Activated CD4-positive, alpha-beta memory T cell treated with anti-CD3 and anti-CD28 coated beads for 36 hours (primary cell): ENCODE measurements at places on chromosomes 6 and 20.
A peak's percentile ranks its signal among the peaks of the same experiment; 100 is the strongest.

DNA sequence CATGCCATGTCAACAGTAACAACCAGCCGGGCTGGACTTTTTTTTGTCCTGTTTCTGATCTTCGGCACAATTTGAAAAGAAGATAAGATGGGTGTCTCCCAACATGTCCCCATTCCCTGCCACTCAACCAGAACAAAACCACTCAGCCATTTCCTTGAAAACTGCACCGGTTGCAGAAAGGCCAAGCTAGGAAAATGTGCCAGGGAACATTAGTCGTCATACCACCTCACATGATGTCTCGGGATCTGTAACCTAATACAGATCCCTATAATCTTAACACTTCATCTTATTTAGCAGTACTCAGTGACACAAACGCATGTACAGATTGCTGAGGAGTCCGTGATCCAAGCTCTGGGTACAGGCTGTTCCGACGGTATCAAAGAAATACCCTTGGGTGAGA, 46.5 kb downstream of the ALDH8A1 start:
- no peak for DNase-seq

DNA sequence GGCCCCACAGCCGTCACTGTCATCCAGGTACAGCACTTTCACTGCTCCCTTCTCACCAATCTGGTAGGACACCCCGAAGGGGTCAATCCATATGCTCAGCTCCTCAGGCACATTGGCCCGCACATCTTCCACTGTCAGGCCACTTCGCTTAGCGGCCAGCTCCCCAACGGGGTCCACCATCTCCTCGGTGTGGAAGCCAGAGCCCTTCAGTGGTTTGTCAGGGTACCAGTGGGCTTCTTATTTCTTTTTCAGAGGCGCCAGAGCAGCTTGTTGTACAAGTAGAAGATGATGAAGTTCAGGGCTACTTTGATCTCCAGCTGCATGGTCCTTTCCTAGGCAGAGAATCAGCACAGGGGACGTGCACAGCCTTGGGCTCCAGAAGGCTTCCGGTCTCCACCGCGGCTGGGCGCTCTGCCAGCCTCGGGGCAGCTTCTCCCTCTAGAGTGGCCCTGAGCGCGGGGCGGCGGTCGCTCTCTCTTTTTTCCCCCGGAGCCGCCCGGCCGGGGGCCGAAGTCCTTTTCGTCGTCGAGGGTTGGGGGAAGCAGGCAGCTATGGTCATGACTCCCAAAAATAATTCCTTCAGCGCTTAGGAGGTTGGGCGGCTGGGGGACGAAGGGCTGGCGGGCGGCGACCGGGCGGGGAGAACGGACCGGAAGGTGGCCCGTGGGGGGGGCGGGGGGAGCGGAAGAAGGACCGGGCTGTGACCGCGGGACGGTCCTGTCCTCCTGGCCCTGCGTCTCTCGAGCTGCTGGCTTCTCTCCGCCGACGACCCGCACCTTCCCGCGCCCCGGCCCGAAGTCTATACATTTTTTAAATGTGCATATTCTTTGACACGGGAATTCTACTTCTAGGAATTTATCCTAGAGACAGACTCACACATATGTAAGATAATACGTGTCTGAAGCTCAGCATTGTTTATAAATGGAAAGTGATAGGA, 6.5 kb upstream of the ZSCAN9 start:
- peak; percentile 53 for DNase-seq

DNA sequence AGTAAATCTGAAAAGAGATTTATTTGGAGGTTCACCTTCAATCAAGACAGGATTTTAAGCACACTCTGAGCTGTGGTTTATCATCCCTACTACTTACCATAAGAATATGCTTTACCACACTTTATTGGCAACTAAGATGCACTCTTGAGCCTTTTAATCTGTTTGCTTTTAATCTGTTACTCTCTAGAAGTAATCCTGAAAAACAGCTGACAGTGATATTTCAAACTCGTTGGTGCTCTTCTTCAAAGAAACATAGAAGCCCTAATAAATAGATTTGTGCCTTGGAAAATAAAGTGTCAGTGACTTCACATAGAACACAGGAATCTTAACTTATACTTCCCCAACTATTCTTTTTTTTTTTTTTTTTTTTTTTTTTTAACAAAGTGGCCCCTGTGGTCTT, 102.9 kb downstream of the HIVEP1 start:
- DNase-seq, result no peak

- DNase-seq, result no peak
Observed at GRCh38 chr6:154402081-154402780, 45.6 kb upstream of the IPCEF1 start.

- DNase-seq, result peak; percentile 4
Observed at GRCh38 chr6:170212956-170213636, 77.8 kb downstream of the DLL1 start.

GRCh38 chr6:119594907-119595306, 245.3 kb upstream of the MAN1A1 start:
- DNase-seq, result no peak

DNA sequence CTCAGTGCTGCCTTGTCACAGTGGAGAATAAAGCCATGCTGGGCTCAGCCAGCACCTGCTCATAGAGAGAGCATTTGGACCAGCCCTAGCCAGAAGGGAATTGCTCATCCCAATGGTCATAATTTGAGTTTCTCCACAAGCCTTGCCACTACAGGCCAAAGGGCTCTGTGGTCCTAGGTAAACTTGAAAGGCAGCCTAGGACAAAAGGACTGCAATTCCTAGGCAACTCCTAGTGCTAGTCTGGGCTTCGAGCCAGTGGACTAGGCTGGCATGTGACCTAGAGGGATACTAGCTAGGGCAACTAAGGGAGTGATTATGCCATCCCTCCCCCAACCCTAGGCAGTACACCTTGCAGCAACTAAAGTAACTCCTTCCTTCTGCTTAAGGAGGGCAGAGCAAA, 516.2 kb downstream of the BCKDHB start:
- DNase-seq, result no peak

DNA sequence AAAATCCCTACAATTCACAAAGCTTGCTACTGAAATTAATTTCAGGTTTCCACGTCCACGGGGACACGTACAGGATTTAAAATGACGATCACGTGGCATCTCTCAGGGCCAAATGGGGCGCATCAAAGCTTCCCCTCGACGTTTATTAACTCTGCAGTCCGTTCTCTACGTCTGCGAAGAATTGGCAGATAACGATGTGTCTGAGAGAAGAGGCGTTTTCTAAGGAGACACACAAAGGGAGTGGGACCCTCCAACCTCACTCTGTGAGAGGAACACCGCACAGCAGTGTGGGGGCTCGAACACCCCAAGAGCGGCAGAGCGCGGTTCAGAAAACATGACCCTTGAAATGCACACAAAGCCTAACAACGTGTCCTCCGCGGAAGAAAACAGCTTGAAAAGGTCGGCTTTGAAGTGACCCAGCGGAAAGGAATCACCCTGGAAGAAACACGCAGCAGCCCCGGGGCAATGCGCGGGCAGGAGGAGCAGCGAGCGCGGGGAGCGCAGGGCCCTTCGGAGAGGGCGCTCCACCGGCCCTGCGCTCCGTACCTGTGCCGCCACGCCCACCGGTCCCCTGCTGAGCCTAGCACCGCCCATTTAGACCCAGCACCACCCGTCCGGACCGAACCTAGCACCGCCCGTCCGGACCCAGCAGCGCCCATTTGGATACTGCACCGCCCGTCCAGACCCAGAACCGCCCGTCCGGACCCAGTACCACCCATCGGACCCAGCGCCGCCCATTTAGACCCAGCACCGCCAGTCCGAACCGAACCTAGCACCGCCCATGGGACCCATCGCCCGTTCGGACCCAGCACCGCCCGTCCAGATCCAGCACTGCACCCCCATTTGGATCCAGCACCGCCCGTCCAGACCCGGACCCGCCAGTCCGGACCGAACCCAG, 1.1 kb upstream of the AFDN start:
- peak; percentile 39 for DNase-seq

GRCh38 chr6:36571122-36572043, 22.8 kb upstream of the SRSF3 start:
- no peak for DNase-seq

GRCh38 chr6:167560673-167561569, 236.0 kb downstream of the TTLL2 start:
- no peak for DNase-seq

- DNase-seq, result no peak
Observed at GRCh38 chr6:130043344-130043743, 25.0 kb downstream of the L3MBTL3 start.

GRCh38 chr6:160678230-160678629, 14.2 kb upstream of the LPA start:
- no peak for DNase-seq

DNA sequence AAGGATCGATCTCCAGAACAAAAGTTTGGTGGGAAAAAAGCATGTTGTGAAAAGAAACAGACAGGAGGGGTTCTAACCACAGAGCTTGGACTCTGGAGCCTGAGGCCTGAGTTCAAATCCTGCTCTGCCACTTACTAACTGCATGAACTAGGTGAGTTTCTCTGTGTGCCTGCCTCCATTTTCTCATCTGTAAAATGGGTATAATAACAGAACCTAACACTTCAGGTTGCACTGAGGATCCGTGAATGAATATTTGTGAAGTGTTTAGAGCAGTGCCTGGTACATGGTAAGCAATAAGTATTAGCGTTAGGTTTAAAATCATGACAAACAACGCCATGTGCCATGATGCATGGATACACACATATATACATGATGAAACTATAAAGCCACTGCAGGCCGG, 36.6 kb downstream of the TTLL9 start:
- DNase-seq, result no peak

DNA sequence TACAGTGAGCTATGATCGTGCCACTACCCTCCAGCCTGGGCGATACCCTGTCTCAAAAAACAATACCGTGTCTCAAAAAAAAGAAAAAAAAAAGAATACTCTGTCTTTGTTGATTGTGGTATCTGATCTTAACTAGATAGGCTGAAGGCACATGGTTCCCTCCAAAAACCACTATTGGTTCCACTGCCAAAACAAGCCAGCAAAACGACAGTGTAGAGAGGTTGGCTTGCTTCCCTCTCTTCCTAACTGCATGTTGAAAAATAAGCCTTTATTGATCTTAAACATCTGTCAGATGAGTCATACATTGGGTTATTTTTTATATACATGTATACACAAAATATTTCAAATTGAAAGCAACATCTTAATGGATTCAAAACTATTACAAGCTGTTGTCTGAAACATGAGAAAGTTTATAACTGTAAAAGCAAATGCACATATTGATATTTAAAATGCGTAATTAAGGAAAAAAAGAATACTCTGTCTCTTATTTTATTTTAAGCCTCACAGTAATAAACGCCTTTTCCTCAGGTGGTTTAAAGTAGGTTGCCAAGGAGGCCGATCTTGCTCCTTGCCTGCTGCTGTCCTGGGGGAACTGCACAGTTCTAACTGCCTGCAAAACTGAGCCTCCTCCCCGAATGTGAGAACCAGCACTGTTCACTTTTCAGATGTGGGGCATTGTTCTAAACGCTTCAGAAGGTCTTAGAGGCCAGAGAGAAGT, 7.0 kb upstream of the NINL start:
- DNase-seq, result no peak

DNA sequence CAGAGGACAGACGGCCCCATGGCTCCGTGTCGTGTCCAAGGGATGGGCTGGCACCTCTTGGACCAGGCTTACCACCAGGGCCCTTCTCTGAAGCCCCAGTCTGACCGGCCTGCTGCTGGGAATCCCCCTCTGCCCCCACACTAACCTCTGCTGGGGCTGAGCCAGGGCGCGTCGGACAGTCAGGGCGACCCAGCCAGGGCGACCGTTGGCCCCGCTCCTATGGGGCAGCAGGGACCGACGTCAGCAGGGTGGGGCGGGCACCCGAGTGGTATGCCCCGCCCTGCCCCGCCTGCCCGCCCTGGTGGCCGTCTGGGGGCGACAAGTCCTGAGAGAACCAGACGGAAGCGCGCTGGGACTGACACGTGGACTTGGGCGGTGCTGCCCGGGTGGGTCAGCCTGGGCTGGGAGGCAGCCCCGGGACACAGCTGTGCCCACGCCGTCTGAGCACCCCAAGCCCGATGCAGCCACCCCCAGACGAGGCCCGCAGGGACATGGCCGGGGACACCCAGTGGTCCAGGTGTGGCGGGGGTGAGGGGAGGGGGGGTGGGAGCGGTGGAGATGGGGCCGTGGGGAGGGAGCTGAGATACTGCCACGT, at the start of gene SLC17A9:
Gene SLC17A9, plus strand, starts transcription at position 337 of the 595 bp plus-strand sequence. Its CDS starts 122 bp downstream, at position 459.
- peak; percentile 61 for DNase-seq

GRCh38 chr20:11311659-11312224, 606.0 kb upstream of the BTBD3 start:
- DNase-seq, result no peak

DNA sequence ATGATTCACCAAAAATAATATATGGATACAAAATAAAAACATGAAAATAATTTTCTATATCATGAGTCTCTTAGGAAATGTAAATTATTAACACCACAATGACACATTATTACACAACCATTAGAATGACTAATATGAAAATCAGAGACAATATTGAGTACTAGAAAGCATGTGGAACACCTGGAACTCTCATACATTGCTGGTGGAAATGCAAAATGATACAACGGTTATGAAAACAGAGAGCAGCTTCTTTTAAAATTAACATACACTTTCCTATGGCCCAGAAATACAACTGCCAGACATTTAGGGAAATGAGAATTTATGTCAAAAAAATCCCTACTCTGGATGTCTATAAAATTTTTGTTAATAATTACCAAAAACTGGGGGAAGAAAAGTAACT, 853.3 kb upstream of the MAN1A1 start:
- DNase-seq, result no peak

- DNase-seq, result peak; percentile 72
Observed at GRCh38 chr20:45823949-45824835, 2.9 kb downstream of the TNNC2 start.

- no peak for DNase-seq
Observed at GRCh38 chr6:12381587-12381986, 91.4 kb downstream of the EDN1 start.

GRCh38 chr6:13046084-13046483, 282.3 kb downstream of the TBC1D7 start:
- DNase-seq, result no peak

- no peak for DNase-seq
Observed at GRCh38 chr6:21747441-21747840, 153.9 kb downstream of the SOX4 start.

DNA sequence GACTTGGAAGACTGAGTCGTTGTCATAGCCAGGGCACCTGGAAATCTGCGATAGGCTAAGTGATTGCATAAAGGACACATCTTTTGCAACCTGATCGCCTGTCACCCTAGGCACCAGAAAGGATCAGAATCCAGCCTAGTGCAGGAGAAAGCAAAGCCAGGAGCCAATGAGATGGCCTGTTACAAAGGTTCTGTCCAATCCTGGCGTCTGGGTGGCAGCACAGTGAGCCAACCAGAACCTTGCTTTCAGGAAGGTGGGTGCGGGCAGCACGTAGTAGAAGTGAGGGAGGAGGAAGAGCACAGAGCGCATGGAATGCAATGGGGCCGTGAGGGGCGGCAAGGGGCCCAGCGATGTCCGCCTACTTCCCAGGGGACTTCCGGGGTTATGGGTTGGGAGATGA, 120.4 kb upstream of the GGTLC1 start:
- peak; percentile 41 for DNase-seq

DNA sequence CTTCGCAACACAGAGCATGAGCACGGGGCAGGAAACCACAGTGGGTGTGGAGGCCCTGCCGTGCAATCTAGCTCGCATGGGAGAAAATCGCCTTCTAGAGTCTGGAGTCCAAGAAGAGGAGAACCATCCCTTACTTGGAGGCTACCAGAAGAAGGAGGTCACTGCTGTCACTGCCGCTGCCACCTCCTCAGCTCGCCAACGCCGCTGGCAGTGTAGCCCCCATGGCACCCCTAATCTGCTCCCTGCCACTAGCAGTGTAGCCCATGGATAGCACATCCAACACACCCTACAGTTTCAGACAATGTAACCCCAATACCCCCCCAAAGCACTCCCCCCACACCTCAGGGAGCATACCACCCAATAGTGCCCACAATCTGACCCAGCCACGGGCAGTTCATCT, 438.0 kb upstream of the ZNF337 start:
- no peak for DNase-seq
